GM10248 (cell line): ENCODE measurements at places on chromosomes 11 and 22.
A peak's percentile ranks its signal among the peaks of the same experiment; 100 is the strongest.

DNA sequence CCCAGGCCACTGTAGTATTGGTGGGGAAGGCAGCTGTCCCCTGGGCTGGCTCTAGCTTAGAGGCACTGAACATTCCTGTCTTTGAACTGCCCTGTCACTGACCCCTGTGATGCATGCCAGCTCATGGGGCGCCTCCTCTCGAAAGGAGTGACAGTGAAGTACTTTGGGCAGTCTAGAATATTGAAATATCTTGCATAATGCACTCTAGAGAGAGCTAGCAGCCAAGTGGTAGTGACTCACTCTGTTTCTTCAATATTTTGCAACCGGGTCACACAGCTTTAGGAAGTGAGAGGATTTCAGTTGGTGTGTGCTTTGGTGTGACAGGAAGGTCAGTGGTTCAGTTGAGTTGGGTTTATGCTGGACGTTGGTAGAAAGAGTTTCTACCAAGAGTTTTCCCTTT is 35.5 kb upstream of the ST14 start:
- DNase-seq = no peak

GRCh38 chr22:27754247-27754887 is 47.2 kb downstream of the MN1 start:
- no peak for DNase-seq

- DNase-seq = no peak
These were observed 140.0 kb downstream of the CACNA1I start for GRCh38 chr22:39710380-39711150.

GRCh38 chr22:40118979-40119378 is 58.7 kb upstream of the TNRC6B start:
- DNase-seq = no peak

DNA sequence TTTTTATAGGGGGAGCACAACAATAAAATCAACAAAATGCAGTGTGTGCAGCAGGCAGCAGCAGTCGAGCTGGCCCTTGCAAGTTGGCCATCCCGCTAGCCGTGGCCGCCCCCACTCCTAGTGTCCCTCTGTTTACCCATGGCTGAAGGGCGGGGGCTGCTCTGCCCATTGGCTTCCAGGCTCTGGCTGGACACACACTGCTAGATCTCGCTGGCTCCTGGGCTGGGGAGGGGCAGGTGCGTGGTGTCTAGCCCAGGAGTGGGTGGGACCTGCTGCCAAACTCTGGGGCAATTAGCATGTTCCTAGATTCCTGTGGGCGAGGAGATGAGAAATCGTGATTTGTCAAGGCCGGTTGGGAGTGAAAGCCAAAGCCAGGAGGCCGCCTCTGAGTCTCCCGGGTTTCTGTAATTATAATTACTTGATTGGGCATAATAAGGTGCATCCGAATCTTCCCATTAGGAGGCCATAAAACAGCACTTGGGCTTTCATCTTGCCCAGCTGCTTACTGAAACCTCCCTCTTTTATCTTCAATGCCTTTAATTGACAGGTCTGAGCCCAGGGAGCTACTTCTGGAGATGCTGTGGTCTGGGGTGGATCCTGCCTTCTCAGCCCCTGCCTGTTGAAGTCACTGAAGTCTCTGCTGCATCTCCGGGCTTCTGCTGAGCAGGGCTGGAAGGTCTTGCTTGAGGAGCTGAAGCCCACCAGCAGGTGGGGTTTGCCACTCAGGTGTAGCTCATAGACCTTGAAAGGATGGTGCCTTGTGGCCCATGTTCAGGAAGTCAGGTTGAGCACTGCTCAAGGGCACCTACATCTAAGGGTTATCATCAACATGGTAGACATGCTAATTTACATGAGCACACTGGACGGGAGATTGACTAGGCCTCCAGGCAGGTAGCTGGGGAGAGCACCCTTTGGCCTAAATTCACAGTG is 44.5 kb upstream of the DKK3 start:
- DNase-seq = no peak

- DNase-seq = no peak
These were observed 47.9 kb downstream of the ZNF280B start for GRCh38 chr22:22460635-22461034.

GRCh38 chr11:79404806-79405205 is 36.0 kb downstream of the TENM4 start:
- no peak for DNase-seq

DNA sequence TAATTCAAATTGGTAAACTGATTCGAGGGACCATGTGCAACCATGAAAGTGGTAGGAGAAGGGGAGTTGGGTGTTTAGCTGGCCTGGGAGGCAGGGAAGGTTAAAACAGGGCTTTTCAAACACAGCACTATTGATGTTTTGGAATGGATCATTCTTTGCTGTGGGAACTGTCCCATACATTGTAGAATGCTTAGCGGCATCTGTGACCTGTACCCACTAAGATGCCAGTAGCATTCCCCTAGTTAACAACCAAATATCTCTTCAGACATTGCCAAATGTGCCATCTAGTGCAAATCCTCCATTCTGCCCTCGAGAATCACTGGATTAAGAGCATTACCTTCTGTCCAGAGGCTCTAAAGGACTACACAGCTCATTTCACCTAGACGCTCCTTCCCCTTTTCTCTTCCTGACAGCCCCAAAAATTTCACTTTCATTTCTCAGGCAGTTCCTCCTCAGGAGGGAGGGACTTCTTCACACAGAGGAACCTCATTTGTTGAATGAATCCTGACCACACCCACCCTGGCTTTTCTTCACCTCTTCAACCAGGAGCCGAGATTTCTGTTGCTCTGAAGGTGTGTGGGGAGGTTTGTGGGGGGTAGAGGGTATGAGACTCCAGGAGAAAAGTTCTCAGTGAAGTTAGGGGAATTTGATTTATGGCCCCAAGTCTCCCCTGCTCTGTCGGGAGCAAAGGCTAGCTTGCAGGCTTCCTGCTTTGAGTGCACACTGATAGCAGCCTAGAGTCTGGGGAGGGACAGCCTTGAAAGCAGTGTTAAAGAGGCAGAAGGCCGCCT is at the start of gene TRIM34:
TRIM34 (plus strand) TSS at position 513 of the 791 bp plus-strand sequence. CDS start 7,331 bp downstream, outside the sequence.
- peak; percentile 88 for DNase-seq

DNA sequence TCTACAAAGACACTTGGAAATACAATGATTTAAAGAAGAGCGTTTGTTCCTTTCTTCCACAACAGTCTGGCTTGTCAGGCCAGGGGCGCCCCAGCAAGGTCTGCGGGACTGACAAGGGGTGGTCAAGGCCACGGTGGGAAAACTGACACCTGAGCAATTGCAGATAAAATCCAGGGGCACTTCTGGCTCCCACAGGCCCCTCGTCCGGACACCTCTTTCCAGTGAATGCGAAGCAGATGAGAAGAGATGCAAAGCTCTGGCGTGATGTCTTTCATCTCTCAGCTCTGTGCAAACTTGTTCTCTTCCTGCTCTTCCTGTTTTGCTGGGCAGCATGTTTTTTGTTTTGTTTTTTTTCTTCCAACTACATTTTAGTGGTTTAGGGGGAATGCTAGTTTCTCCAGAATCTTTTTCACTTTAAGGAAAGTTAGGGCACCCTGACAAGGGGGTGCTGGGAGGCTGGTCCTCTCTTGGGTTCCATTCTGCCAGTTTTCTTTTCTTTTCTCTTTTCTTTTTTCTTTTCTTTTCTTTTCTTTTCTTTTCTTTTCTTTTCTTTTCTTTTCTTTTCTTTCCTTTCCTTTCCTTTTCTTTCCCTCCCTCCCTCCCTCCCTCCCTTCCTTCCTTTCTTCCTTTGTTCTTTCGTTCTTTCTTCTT is 11.1 kb upstream of the CBX6 start:
- no peak for DNase-seq

DNA sequence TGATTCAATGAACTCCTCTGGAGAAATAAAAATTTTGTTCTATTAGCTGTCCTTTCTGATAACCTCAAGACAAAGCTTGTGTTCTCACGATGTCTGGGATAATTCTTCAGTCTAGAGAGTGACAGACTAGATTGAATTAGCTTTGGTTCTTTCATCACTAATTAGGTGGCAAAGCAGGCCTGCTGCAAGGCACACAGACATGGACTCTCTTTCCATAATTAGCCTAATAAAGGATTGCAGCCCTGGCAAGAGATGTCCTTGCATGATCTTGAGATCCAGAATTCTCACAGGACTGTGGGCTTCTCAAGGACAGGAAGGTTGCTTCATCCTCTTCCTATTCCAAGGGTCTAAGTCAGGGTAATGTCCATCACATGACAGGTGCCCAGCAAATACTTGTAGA is 245.6 kb upstream of the ZC3H12C start:
- DNase-seq = no peak

GRCh38 chr22:21698430-21699329 is 32.9 kb downstream of the PPIL2 start:
- DNase-seq = no peak

- no peak for DNase-seq
These were observed 73.5 kb upstream of the THY1 start for GRCh38 chr11:119496469-119496868.

- no peak for DNase-seq
These were observed 28.5 kb downstream of the MN1 start for GRCh38 chr22:27772984-27773498.
